ENCODE measurements at places on chromosomes 16 and 17.

DNA sequence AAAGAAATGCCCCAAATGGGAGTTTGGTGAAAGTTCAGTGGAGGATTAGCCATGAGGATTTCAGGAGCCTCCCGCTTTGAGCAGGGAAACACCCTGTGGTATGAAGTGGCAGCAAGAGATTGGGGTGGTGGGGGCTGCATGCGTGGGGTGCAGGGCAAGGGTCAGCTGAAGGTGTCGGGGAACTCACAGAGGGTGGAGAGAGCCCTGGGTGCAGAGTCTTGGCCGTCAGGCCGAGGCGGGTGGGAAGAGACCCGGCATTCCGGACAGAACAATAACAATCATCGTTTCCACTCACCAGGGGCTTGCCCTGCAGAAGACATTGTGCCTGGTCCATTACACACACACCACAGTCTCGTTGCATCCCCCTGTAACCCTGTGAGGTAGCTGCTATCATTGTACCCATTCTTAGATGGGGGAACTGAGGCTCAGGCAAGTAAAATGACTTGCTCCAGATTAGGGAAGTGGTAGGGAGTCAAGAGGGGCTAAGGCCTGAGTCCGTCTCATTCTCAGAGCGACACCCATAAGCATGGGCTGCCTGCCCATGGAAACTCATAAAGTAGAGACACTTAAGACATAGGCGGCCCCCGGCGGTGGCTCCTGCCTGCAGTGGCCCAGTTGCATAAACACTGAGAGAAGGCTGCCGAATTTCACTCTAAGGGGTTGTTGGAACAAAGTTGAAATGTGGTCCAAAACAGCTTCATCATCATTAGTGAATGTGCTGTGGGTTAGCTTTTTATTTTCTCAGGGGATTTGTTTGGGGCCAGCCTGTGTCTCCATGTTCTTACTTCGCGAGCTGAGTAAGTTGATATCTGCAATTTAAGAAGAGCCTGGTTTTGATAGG is 93.3 kb downstream of the CMIP start:
- peak; percentile 56 for DNase-seq

- no peak for DNase-seq
Measured at GRCh38 chr17:44115585-44116415, 7.6 kb downstream of the HDAC5 start.

- DNase-seq = peak; percentile 61
Measured at GRCh38 chr17:28717578-28718332, at the start of gene RAB34. TSS of gene RAB34 (minus strand) at chr17:28717868. CDS start at chr17:28717266, 602 bp downstream.

DNA sequence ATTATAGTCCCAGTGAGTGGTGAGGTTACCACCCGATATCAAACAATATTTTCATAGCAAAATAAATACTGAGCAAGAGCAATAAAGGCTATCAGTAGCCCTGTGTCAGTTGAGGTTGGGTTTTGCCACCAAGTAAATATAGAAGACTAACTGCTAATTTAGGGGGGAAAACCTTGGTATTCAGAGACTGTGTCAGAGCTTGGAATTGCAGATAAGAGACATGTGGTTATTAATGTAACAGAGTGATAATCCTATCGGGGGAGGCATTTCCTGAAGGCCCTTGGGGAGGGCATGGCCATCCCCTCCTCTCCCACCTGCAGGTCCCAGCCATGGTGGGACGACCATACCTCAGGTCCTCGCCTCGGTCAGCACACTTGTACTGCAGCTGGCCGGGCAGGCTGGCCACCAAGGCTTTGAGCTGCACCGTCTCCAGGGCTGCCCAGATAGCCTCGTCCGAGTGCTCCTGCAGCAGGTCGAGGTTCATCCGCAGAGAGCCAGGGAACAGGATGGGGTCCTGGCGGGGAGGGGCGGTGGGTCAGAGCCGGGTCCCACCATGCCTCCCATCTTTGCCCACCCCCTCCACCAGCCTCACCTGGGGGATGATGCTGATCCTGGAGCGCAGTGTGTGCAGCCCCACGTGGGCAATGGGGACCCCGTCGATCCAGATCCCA is 68.9 kb downstream of the ABCC6 start:
- no peak for DNase-seq

DNA sequence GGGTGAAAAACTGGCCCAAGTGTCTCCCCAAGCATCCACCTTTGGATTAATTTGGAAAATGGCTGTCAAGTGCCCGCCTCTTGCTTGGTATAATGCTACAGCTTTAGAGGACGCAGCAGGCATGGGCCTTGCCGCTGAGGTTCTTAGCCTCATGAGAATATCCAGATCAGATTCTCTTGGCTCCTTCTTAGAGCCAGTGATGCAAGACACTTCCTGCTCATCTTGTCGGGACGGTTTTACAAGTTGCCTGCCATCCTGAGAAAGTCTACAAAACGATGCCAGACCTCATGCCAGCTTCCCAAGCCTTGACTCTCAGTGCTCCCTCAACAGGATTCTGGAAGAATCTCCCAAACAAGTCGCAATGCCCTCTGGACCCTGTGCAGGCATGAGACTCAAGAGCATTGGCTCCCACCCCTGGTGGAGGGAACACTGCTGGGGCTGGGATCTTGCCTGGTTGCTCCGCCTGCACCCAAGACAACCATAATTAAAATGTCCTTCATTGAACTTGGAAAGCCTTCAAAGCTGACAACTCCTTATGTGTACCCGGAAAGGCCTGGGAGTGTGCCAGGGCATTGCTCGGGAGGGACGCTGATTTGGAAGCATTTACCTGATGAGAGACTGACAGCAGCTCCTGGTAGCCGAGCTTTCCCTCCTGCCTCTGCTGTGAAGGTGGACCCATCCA is 25.8 kb upstream of the STH start:
- DNase-seq = no peak

DNA sequence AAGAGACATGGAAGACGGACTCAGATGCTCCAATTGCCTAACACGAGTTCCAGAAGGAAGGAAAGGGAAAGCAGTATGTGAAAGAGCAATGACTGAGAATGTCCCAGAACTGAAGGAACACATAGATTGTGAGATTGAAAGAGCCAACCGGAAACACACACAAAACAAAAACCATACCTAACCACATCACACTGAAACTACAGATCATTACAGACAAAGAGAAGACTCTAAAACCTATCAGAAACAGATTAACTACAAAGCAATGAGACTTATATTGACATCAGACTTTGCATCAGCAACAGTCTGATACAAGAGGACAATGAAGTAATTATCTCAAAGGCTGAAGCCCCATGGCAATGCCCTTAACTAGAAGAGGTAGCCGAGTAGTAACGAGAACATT is 45.6 kb upstream of the CLEC18B start:
- no peak for DNase-seq

GRCh38 chr16:31087971-31088370 is 772 bp downstream of the PRSS53 start:
- DNase-seq = no peak

DNA sequence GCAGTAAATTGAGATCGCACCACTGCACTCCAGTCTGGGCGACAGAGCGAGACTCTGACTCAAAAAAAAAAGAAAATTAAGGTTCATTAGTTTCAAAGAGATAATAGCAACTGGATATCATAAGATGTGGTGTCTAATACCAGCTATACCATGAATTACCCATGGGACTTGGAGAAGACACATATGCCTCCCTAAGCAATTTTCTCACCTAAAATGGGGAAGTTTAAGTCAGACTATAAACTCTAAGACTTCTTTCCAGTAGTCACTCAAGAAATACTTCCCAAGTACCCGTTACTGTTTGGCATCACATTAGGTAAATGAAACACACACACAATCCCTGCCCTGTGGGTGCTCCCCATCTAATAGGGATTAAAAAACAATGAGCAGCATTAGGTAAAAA is 22.6 kb downstream of the SMURF2 start:
- DNase-seq = no peak

- no peak for DNase-seq
Measured at GRCh38 chr16:8855051-8855786, 13.6 kb downstream of the CARHSP1 start.

- peak; percentile 99 for DNase-seq
Measured at GRCh38 chr17:75779250-75779986, 5.2 kb upstream of the UNK start.

- no peak for DNase-seq
Measured at GRCh38 chr17:5581655-5582054, 2.7 kb downstream of the NLRP1 start.

DNA sequence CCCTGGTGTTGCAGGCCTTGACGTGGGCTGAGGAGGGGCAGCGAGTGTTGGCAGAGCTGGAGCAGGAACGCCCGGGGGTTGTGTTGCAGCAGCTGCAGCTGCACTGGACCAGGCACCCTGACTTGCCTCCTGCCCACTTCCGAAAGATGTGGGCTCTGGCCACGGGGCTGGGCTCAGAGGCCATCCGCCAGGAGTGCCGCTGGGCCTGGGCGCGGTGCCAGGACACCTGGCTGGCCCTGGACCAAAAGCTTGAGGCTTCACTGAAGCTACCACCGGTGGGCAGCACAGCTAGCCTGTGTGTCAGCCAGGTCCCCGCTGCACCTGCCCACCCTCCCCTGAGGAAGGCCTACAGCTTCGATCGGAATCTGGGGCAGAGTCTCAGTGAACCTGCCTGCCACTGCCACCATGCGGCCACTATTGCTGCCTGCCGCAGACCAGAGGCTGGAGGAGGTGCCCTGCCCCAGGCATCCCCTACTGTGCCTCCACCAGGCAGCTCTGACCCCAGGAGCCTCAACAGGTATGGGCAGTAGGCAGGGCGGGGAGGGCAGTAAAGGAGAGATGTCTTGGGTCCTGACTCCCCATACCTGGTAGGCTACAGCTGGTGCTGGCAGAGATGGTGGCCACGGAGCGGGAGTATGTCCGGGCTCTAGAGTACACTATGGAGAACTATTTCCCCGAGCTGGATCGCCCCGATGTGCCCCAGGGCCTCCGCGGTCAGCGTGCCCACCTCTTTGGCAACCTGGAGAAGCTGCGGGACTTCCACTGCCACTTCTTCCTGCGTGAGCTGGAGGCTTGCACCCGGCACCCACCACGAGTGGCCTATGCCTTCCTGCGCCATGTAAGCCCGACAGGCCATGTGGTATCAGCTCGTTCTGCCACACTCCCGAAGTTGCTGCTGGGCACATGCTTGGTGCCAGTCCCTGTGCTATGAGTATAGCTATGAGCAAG is 5.6 kb downstream of the PLEKHG4 start:
- no peak for DNase-seq

GRCh38 chr17:72205357-72205756 is 84.5 kb downstream of the SOX9 start:
- no peak for DNase-seq

- DNase-seq = peak; percentile 59
Measured at GRCh38 chr17:43418441-43419374, 19.9 kb downstream of the ARL4D start.

GRCh38 chr16:46739934-46740333 is 8.2 kb downstream of the MYLK3 start:
- DNase-seq = no peak

GRCh38 chr16:30484887-30485286 is 12.3 kb downstream of the ITGAL start:
- no peak for DNase-seq

DNA sequence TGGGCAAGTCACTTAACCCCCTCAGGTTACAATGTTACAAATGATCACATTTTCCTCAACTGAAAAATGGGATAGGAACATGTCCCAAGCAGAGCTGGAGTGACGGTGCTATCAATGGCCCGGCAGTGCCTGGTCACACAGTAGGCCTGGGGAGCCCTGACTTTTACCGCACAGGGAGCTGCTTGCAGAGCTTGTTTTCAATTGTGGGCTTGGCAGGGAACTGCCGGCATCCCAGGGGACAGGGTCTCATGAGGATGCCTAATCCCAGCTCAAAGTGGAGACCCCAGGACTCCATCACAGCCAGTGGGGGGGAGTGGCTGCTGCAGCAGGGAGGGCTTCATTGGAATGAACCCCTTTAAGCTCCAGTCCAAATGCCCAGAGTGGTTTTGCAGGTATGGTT is 11.4 kb downstream of the SNX20 start:
- no peak for DNase-seq

GRCh38 chr17:16425698-16426659 is 10.6 kb downstream of the TRPV2 start:
- no peak for DNase-seq

DNA sequence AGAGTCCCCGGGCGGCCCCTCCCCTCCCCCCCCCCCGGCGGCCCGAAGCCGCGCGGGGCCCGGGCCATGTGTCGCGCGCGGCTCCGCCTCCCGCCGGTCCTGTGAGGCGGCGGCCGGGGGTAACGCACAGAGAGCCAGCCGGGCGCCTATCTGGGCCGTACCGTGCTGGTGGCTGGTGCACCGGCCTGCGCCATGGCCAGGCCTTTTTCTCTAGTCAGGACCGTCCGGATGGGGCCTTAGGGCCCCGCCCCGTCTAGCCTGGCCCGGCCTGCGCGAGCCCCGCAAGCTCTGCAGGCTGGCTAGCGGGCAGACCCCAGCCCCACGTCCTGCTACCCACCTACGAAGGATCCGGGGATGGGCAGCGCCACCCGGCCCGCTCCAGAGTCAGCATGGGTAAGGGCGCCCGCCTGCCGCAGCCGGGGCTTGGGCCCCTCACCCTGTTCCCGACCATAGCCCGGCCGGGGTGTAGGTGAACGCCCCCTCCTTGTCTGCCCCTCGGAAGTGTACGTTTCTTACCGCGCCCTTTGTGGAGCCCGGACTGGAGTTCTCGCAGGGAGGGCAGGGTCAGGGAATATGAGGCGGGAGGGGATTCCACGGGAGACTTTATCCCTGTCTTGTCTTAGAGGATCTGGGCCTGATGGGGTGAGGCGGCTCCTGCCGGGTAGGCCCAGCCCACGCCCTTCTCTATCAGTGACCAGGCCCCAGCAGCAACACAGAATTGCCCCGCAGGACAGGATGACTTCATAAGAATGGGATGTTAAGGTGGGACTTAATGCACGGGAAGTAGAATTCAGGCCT is at the start of gene CENPT:
CENPT (minus strand) TSS at position 630 of the 798 bp plus-strand sequence. CDS start 13,834 bp downstream, outside the sequence.
- DNase-seq = no peak

GRCh38 chr16:87424266-87424665 is 32.1 kb downstream of the MAP1LC3B start:
- no peak for DNase-seq

DNA sequence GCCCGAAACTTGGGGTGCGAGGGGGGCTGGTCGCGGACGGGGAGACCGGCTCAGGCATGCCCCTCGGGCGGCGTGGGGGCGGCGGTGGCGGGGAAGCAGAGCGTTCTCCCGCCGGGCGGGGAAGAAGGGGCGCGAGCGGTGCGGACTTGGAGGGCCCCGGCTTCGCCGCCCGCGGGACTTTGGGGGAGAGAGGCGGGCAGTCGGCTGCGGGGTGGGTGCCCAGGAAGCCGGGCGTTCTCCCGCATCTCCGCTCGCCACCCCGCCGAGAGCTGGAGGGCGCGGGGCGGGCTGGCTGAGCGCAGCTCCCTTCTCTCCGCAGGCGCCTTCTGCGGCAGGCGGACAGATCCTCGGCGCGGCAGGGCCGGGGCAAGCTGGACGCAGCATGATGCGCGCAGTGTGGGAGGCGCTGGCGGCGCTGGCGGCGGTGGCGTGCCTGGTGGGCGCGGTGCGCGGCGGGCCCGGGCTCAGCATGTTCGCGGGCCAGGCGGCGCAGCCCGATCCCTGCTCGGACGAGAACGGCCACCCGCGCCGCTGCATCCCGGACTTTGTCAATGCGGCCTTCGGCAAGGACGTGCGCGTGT is 772 bp downstream of the NTN1 start:
- no peak for DNase-seq

- no peak for DNase-seq
Measured at GRCh38 chr16:47712276-47713224, 251.4 kb downstream of the PHKB start.
